Occipital lobe (tissue), 3 donors: ENCODE measurements at places on chromosomes 2 and 18. TPM values are rescaled to one million over a fixed set of nuclear protein-coding genes. Genes with fewer than 3 reads are reported as not detected.

- no peak for DNase-seq
Measured at GRCh38 chr2:27489118-27489497, 435 bp downstream of the IFT172 start.

- no peak for DNase-seq
Measured at GRCh38 chr18:36672437-36673344, 156.1 kb downstream of the TPGS2 start.

- no peak for DNase-seq
Measured at GRCh38 chr2:39335930-39336329, 92.2 kb upstream of the CDKL4 start.

- DNase-seq = no peak
Measured at GRCh38 chr2:38407111-38407682, 30.1 kb upstream of the ATL2 start.

The NAT8 gene
- not detected for total RNA-seq

The SULT1C4 gene
- total RNA-seq = 6.6 TPM

The OSR1 gene
- 4.4 TPM for total RNA-seq

The DNAH6 gene
- 6.6 TPM for total RNA-seq
